T-cell (primary cell): ENCODE measurements at places on chromosomes 6 and 20. TPM values are rescaled to one million over a fixed set of nuclear protein-coding genes. Genes with fewer than 3 reads are reported as not detected.
A peak's percentile ranks its signal among the peaks of the same experiment; 100 is the strongest.

Gene ADGB
- total RNA-seq = not detected

DNA sequence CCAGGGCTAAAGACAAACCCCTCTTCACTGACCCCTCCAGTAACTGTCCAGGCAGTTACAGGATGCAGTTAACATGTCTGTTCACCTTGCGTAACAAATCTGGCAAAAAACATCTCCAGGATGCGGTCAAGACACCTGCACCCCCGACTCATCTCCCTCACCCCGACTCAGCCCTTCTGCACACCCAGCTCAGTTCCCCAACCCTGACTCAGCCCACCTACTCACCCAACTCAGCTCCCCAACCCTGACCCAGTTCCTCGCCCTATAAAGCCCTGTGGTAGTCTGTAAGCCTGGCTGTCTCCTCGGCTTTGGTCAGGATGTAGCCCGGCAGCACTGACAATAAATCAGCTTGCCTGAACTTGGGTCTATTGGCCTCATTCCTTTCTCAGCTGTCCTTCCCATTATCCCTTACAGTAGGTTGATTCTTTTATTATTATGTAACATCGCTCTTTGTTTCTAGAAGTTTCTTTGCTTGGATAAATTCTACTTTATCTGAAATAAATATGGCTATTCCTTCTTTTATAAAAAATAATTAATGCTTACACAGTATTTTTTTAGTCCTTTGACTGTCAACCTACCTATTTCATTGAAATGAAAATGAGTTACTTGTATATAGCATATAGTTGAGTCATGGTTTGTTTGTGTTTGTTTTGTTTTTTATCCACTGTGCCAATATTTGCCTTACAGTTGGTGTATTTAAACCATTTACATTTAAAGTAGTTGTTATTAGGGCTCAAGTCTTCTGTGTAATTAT, 12.9 kb upstream of the ADTRP start:
- DNase-seq = no peak

- DNase-seq = peak; percentile 39
Observed at GRCh38 chr6:6724539-6725467, 136.3 kb downstream of the LY86 start.

DNA sequence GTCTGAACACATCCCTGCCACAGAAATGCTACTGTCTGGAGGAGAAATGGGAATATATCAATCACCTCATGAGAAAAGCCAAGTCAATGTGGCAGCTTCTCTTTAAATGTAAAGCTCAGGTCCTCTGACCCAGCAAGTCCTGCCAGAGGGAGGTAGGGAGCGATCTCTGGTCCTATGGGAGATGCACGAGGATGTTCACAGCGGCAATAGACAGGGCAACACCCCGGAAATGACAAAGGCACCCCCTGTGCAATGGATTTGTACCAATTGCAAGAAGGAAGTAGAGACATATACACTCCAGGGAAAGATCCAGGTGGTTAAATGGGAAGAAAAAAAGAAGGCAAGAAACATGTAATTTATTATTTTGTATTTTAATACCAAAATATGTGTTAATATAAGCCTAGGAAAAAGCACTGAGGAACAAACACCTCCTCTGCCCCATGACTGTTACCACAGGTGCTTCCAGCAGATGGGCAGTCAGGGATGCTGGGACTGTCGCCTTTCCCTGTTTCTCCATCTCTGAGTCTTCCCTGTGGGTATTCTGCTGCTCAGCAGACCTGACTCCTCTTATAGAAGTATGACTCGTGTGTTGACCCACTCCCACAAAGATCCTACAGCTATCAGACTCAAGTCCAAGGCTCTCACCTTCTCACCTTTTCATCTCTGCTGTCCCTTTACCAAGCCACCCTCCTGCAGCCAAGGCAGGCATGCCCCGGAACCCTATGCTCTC, 20.8 kb downstream of the ATP9A start:
- no peak for DNase-seq

DNA sequence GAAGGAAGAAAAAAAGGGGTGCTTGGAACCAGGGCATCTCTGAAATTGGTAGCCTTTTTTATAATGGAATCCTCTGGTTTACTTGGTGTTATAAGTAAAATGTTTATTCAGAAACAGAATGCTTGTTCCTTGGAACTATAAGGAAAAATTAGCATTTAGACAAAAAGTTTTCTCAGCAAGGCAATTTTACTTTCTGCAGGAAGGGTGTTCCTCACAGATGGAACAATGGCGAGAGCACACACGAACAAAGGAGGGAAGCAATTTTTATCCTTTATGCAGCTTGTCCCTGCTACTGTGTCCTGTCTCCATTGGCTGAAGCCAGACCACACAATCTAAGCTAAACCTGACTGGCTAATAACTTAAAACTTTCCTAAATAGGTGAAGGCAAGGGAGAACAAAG, 22.7 kb upstream of the FANCE start:
- no peak for DNase-seq

GRCh38 chr6:12761376-12762115, 45.0 kb downstream of the PHACTR1 start:
- no peak for DNase-seq

GRCh38 chr20:63457737-63458136, 14.7 kb downstream of the KCNQ2 start:
- no peak for DNase-seq

Gene TGM2
- total RNA-seq = 0.62 TPM

Gene C20orf141
- not detected for total RNA-seq

GRCh38 chr6:35929601-35930000, 8.7 kb upstream of the SRPK1 start:
- no peak for DNase-seq

DNA sequence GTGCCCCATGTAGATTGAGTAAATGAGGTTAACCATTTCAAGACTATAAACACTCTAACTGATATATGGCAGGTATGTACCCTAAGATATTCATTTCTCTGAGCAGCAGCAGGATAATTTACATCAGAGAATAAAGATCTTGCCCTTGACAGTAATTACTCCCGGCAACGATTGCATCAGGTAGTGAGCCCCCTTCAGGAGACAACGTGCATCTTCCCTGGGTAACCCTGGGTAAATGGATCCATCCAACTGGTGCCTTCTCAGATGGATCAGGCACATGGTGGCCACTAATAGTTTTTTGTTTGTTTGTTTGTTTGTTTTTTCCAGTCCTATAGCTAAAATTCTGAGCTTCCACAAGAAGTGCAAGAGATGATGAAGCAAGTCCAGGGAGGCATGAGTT, 469.4 kb upstream of the SLC35B3 start:
- no peak for DNase-seq

Gene KCNK5
- 0.65 TPM for total RNA-seq
